Muscle of leg (tissue), 16 donors: ENCODE measurements at places on chromosomes 2 and 18. TPM values are rescaled to one million over a fixed set of nuclear protein-coding genes. Genes with fewer than 3 reads are reported as not detected.
A peak's percentile ranks its signal among the peaks of the same experiment; 100 is the strongest.

DNA sequence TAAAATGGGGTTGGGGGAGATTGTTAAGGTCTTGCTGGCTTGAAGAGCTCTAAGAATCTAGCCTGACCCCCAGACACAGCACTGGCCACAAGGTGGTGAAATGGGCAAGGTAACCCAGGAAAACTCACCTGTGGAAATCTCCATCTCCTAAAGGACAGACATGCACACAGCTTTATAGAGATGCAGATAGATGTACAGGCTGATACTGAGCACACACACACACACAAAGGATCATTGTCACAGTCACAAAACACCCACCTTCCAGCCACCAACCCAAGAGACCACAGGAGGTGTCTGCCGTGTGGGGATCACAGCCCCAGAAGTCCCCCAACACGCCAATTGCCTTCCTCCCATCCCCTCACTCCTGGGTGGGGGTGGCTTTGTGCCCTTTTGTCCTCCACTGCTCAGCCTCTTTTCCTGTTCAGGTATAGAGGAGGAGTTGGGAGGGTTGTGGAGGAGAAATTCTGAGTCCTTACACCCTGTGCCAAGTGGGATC is 3.2 kb upstream of the CYP26B1 start:
- peaks cover 38% of the 10 kb centered on the region for H3K4me1 ChIP-seq
- H3K27ac ChIP-seq, result no peak overlapping the region
- no peaks in the 10 kb centered on the region for H3K36me3 ChIP-seq

The MC4R gene
- total RNA-seq, result 0.62 TPM

DNA sequence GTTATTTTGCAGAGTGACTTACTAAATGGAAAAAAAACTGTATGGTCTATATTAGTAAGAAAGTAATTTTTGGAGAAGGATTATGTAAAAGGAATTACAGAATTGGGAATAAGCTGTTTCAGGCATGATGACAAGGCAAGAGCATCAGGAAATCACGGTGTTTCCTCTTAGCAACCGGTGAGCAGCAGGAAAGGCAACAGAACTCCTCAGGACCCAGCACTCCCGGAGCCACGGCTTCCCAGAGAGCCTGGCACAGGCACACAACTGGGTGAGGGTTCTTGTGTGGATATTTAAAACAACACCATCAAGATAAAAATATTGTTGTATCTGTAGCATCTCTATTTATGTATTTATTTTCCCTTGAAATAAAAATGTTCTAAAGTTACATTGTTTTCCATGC is 34.4 kb downstream of the CYP27C1 start:
- peak; percentile 75 for DNase-seq
- H3K36me3 ChIP-seq, result no peaks in the 10 kb centered on the region
- H3K27ac ChIP-seq, result no peak overlapping the region
- peaks cover 7% of the 10 kb centered on the region for H3K4me1 ChIP-seq
- H3K4me3 ChIP-seq, result no peak overlapping the region

The CAVIN2 gene
- total RNA-seq, result 34.9 TPM

DNA sequence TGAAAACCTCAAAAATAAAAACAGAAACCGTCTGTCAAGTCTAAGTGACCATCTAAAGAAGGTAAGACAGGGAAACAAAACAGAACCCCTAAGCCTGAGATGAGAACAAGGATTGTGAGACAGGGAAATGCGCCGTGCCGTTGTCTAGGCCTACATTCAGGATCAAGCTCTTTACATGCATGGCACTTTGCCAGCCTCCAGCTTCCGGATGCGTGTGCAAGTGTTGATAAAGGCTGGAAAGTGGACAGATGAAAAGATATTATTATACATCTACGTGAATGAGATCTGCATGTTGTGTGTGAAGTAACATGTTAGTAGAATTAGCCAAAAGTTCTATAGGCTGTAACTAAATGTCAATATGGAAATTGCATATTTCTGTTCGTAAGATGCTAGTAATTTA is 28.6 kb upstream of the TMEM87B start:
- H3K4me1 ChIP-seq, result no peaks in the 10 kb centered on the region
- no peaks in the 10 kb centered on the region for H3K36me3 ChIP-seq
- H3K27me3 ChIP-seq, result no peaks in the 10 kb centered on the region
- H3K27ac ChIP-seq, result no peak overlapping the region
